CD4-positive, alpha-beta T cell treated with Interleukin-6 for 4 hours (primary cell): ENCODE measurements at places on chromosomes 3 and 15.

- DNase-seq: no peak
These were observed 90.4 kb downstream of the TBC1D2B start for GRCh38 chr15:77986891-77987764.

- DNase-seq: no peak
These were observed 22.9 kb downstream of the MRAS start for GRCh38 chr3:138371070-138371965.

- peak; percentile 70 for DNase-seq
These were observed 52.1 kb downstream of the TGFBR2 start for GRCh38 chr3:30658328-30659052.

DNA sequence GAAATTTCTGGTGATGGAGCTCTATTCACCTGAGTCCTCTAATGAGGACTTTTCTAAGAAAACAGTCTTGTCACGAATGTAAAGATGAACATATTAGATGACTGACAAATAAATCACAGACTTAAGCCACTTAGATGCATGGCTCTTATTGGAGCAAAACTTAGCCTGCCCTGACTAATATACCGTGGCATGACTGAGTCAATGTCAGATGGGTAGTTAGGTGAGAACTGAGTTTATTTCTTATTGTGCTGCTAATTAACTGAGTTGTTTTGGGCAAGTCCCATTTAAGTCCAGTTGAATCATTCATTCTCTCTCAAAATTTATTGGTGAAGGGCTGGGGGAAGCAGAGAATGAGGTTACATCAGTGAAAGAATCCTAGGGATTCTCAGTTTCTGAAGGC lies 459.8 kb downstream of the MCTP2 start:
- no peak for DNase-seq

DNA sequence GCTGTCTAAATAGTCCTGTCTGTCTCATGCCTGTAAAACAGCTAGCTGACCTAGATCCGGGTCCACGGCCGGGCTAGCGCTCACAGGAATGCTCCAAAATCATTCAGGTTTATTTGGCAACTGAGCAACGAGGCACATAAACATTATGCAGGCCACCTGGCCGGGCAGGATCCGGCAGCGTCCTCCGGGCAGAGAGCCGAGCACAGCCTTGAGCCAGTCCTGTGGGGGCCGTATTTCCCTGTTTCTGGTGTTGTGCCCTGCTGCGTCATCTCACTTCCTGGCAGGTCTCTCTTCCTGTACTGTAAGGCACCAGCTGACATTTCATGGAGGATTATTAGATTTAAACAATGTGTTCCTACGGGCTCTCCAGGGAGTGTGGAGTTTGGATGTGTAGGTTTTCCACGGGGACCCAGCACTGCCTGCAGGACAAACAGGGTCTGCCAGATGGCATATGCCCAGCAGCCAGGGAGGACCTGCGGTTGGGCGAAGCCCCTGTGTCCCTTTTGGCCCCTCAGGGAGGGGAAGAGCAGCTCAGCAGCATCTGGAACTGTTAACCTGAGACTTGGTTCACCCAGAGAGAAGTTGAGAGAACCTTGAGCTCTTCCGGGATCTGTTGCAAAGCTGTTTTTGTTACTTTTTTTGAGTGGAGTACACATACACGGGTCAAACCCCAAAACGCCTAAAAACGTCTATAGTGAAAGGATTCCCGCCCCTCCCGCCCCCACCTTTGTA lies 16.6 kb upstream of the LRRK1 start:
- no peak for DNase-seq

GRCh38 chr3:173709026-173709425 lies 311.5 kb downstream of the NLGN1 start:
- DNase-seq: no peak

GRCh38 chr15:41575282-41575681 lies 16.3 kb downstream of the TYRO3 start:
- DNase-seq: no peak

GRCh38 chr3:30124435-30125370 lies 481.7 kb upstream of the TGFBR2 start:
- no peak for DNase-seq

GRCh38 chr15:63752075-63752684 lies 81.6 kb downstream of the HERC1 start:
- DNase-seq: peak; percentile 45

DNA sequence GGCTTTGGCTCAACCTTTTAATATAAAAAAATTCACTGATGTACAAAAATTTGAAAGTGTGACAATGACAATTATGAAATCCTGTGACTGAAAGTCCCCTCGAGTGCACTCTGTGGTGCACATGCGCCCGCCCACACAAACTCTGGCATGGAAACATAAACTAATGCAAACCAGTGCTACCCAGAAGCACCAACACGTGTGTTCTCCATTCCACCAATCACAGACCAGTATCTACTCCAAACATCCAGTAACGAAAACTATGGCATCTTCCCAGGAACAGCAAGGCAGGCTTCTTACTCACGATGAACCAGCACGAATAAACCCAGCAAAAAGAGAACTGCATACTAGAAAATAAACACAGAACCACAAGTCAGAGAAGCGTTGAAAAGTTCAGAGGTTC lies 11.7 kb upstream of the NMB start:
- no peak for DNase-seq

- DNase-seq: no peak
These were observed 86.6 kb downstream of the SNRK start for GRCh38 chr3:43372809-43373559.

DNA sequence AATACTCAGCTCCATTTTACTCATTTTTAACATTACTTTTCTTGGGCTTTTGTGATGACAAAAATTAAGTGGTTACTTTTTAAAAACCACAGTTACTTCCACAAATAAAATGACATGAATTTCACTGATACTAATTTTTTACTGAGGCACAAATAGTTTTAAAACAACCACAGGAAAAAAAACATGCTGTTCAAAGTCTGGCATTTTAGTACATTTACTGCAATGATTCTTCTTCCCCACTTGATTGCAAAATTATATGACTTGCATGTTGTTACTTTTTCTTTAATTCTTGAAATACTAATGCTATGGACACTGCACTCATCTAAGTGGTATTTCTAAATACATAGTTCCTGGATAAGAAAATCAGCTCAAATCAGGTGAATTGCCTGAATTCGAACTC lies 24.8 kb upstream of the SLMAP start:
- no peak for DNase-seq
